ENCODE measurements at places on chromosomes 1 and 21. TPM values are rescaled to one million over a fixed set of nuclear protein-coding genes. Genes with fewer than 3 reads are reported as not detected.

The KLF17 gene
- total RNA-seq, result not detected

The CLCA4 gene
- not detected for total RNA-seq

The LYST gene
- total RNA-seq, result 11.9 TPM

The SPOCD1 gene
- not detected for total RNA-seq

The NBPF15 gene
- total RNA-seq, result 9.1 TPM

The SLFNL1 gene
- total RNA-seq, result 0.37 TPM

The PGLYRP3 gene
- not detected for total RNA-seq

The SYT6 gene
- not detected for total RNA-seq

The SPTA1 gene
- total RNA-seq, result not detected

The SPATA1 gene
- 1.7 TPM for total RNA-seq

The HUNK gene
- total RNA-seq, result 0.40 TPM

The SNX7 gene
- total RNA-seq, result 21.1 TPM

The SLC22A15 gene
- total RNA-seq, result 11.5 TPM

The OLFM3 gene
- not detected for total RNA-seq

The C1orf185 gene
- total RNA-seq, result not detected

The CD244 gene
- 0.27 TPM for total RNA-seq

The HES2 gene
- not detected for total RNA-seq

The SMCP gene
- not detected for total RNA-seq

The NR5A2 gene
- total RNA-seq, result 1.7 TPM

The CPT2 gene
- total RNA-seq, result 31.0 TPM

The ST6GALNAC3 gene
- total RNA-seq, result 5.9 TPM

The PTPRC gene
- total RNA-seq, result 6.9 TPM

The ZNF697 gene
- 11.5 TPM for total RNA-seq

The UTS2 gene
- not detected for total RNA-seq

The S100A7 gene
- total RNA-seq, result not detected

The RORC gene
- 13.0 TPM for total RNA-seq

The LRRC71 gene
- 0.17 TPM for total RNA-seq

The GUCA2B gene
- not detected for total RNA-seq

The ATPAF1 gene
- 216 TPM for total RNA-seq

The RAB3B gene
- not detected for total RNA-seq

The PHLDA3 gene
- 20.4 TPM for total RNA-seq

The CTNNBIP1 gene
- total RNA-seq, result 45.9 TPM

The LCE2A gene
- total RNA-seq, result not detected

The ERICH3 gene
- total RNA-seq, result not detected

The RYR2 gene
- total RNA-seq, result 828 TPM

The ERI3 gene
- 52.6 TPM for total RNA-seq

The RXFP4 gene
- not detected for total RNA-seq

The INSRR gene
- total RNA-seq, result 0.72 TPM

The GOLT1A gene
- total RNA-seq, result not detected

The TTLL7 gene
- 3.3 TPM for total RNA-seq

The OR1C1 gene
- total RNA-seq, result not detected

The TNFRSF9 gene
- total RNA-seq, result not detected

The CLCA1 gene
- total RNA-seq, result not detected

The CCDC181 gene
- 0.47 TPM for total RNA-seq

The EXTL1 gene
- total RNA-seq, result 15.8 TPM

The ANGPTL7 gene
- 1.0 TPM for total RNA-seq

The EXO1 gene
- total RNA-seq, result 0.35 TPM

The OLIG1 gene
- total RNA-seq, result 0.62 TPM

The GBP6 gene
- total RNA-seq, result not detected

The RNU1-1 gene
- 4,234 TPM for total RNA-seq

The PADI3 gene
- not detected for total RNA-seq

The CZIB gene
- total RNA-seq, result 56.4 TPM

The CFHR1 gene
- total RNA-seq, result not detected

The CFAP141 gene
- not detected for total RNA-seq

The AMY1A gene
- total RNA-seq, result not detected

The CAMK1G gene
- not detected for total RNA-seq

All from left ventricle myocardium superior (tissue), 1 donor.